ENCODE measurements at places on chromosomes 6 and 20.

GRCh38 chr6:46736906-46737305 is 1.7 kb upstream of the PLA2G7 start:
- DNase-seq, result no peak

GRCh38 chr6:12844284-12845223 is 128.0 kb downstream of the PHACTR1 start:
- peak; percentile 60 for DNase-seq

DNA sequence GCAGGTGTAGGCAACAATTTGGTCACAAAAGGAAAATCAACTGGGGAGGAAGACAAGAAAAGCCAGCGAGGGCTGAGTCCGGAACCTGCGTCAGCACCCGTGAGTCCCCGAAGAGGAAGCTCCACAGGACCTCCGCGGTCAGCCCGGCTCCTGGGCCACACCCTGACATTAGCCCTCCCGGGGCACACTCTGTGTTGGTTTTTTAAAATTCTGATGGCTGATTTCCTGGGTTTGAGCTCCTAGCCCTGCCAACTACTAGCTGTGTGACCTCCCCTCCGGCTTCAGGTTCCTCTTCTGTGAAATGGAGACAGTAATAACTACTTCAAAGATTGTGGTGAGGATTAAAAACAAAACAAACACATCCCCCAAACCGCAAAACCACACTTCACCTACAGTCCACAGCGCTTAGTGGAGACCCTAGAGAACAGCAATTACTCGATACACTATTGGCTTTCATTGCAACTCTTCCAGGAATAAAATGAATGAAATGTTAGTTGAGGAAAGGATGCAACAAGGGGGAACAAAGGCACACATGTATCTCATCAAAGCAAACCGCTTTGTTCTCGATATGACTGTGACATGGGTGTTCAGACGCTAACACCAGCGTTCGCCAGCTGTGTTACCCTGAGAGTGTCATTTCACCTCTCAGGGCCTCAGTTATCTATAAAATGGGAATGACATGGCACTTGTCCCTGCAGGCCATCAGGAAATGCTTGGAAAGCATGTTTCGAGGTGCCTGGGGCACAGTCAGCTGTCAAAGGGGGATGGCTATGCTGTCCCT is 985 bp downstream of the ZBP1 start:
- DNase-seq, result peak; percentile 60

DNA sequence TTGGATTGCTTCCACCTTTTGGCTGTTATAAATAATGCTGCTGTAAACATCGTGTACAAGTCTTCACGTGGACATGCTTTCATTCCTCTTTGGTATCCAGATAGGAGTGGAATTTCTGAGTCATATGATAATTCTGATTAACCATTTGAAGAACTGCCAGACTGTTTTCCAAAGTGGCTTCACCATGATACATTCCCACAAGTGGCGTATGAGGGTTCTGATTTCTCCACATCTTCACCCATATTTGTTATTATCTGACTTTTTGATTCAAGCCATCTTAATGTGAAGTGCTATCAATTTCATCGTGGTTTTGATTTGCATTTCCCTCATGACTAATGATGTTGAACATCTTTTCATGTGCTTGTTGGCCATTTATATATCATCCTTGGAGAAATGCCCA is 2.9 kb upstream of the SNRPB start:
- DNase-seq, result no peak

DNA sequence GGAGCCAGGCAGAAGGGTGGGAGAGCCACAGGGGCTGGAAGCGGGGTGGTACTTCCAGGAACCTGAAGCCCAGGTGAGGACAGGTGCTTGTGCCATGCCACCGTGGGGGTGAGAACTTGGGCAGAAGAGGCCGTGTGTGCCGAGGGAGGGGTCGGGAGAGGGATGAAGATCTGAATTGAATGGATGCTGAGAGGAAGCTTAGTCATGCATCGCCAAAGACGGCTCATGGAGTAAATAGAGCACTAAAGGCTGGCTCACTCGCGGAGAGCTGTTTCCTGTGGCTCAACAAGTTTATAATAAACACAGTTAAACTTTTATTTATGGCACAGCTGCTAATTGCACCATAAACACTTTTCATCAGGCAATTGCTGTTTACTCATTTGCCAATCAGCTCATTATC is 21.7 kb upstream of the MYT1 start:
- DNase-seq, result no peak

GRCh38 chr6:41247288-41247865 is 19.2 kb downstream of the TREML4 start:
- DNase-seq, result no peak

- no peak for DNase-seq
These were observed 51.5 kb upstream of the EPB41L1 start for GRCh38 chr20:36102809-36103596.

- DNase-seq, result no peak
These were observed 224.3 kb upstream of the TSHZ2 start for GRCh38 chr20:52747845-52748284.

DNA sequence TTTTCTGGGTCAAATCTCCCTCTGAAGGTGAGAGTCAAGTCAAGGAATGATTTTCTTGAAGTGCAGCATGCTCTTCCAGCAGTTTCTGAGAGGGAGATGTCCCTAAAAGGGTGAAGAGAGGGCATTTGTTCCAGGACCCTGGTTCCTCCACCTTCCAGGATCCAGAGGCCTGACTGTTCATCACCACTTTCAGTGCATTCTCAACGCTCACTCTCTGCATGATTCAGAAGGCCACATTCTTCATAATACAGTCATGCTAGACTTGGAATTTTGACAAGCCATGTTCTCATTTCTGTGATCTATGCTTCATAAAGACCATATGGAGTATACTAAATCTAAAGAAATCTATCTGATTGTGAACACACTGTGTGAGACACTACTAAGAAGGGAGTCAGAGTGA is 85.1 kb downstream of the PDE7B start:
- DNase-seq, result no peak

DNA sequence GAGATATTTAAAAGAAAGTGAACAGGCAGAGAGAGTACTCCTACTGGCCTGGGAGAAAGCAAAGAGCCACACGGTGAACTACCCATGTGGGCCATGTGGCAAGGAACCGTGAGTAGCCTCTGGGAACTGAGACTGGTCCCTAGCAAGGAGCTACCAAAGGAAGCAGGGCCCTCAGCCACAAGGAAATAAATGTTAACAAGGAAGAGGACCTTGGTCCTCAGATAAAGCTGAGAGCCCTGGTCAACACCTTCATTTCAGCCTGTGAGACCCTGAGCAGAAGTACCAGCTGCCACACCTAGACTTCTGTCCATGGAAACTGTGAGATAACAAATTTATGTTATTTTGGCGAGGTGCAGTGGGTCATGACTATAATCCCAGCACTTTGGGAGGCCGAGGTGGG is 25.3 kb downstream of the BMP2 start:
- no peak for DNase-seq

- no peak for DNase-seq
These were observed 6.1 kb downstream of the FOXF2 start for GRCh38 chr6:1395506-1395905.

- no peak for DNase-seq
These were observed 33.2 kb downstream of the SERPINB6 start for GRCh38 chr6:2938004-2938631.

DNA sequence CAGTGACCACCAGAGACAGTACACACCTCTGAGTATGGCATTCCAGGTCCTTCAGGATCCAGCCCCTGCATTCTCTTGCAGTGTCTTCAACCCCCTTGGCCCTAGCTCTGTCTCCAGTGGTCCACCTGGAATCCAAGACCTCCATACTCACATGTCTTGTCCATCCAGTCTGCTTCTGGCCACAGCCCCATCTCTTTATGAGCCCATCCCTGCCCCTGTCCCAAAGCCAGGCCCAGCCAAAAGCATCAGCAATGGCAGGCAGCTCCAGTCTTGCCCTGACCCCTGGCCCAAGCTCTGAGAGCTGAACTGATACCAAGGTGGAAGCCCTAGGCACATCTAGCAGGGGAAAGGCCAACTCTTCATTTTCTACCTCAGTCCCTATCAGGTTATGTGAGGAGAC is 119.6 kb upstream of the PTPRT start:
- DNase-seq, result no peak

DNA sequence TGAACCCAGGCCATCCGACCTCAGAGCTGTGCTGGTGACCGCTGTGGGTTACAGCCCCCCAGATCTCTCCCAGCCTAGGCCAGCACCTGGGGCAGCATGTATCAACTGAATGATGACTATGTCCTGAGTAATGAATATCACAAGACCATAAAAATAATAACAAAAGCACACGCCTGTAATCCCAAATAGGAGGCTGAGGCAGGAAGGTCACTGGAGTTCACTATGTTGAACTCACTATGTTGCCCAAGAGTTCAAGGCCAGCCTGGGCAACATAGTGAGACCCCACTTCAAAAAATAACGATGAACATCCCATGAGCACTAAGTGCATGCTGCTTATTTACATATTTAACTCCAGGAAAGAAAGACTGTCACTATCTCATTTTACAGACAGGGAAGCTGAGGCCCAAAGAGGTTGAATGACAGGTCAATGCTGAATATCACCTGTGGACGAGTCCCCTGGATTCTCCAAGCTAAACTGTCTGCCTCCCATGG is 92.3 kb downstream of the NFATC2 start:
- no peak for DNase-seq

- no peak for DNase-seq
These were observed 50.1 kb downstream of the HDDC2 start for GRCh38 chr6:125251516-125252220.

- no peak for DNase-seq
These were observed 9.4 kb upstream of the FRMD1 start for GRCh38 chr6:168088161-168089053.

DNA sequence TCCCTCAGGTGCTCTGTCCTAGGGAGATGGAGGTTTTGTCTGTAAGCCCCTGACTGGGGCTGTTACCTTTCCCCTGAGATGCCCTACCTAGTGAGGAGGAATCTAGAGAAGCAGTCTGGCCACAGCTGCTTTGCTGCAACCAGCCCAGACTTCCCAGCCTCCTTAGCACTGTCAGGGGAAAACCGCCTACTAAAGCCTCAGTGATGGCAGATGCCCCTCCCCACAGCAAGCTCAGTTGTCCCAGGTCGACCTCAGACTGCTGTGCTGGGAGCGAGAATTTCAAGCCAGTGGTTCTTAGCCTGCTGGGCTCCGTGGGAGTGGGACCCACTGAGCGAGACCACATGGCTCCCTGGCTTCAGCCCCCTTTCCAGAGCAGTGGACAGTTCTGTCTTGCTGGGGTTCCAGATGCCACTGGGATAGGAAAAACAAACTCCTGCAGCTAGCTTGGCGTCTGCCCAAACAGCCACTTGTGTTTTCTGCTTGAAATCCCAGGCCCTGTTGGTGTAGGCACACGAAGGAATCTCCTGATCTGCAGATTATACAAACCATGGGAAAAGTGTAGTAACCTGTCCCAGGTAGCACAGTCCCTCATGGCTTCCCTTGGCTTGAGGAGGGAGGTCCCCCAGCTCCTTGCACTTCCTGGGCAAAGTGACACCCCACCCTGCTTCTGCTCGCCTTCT is 146.4 kb upstream of the PROKR2 start:
- DNase-seq, result no peak

- DNase-seq, result no peak
These were observed 8.9 kb downstream of the SNHG17 start for GRCh38 chr20:38426006-38426897.

DNA sequence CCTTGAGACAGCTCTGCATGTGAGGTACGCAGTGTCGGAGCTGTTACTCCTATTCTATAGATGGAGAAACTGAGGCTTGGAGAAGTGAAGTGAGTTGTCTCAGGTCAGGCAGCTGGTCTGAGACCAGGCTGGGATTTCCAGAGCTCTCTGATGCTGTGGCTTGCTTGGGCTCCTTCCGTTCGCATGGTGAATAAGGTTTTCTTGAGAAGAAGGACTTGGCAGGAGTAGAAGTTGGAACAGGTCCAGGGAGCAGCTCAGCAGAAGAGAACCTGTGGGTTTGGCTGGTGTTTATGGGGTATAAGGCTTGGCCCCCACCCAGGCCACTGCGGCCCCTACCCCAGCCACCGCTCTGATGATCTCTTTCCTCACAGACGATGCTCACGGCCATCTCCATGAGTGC is 7.4 kb downstream of the SLC12A5 start:
- no peak for DNase-seq

DNA sequence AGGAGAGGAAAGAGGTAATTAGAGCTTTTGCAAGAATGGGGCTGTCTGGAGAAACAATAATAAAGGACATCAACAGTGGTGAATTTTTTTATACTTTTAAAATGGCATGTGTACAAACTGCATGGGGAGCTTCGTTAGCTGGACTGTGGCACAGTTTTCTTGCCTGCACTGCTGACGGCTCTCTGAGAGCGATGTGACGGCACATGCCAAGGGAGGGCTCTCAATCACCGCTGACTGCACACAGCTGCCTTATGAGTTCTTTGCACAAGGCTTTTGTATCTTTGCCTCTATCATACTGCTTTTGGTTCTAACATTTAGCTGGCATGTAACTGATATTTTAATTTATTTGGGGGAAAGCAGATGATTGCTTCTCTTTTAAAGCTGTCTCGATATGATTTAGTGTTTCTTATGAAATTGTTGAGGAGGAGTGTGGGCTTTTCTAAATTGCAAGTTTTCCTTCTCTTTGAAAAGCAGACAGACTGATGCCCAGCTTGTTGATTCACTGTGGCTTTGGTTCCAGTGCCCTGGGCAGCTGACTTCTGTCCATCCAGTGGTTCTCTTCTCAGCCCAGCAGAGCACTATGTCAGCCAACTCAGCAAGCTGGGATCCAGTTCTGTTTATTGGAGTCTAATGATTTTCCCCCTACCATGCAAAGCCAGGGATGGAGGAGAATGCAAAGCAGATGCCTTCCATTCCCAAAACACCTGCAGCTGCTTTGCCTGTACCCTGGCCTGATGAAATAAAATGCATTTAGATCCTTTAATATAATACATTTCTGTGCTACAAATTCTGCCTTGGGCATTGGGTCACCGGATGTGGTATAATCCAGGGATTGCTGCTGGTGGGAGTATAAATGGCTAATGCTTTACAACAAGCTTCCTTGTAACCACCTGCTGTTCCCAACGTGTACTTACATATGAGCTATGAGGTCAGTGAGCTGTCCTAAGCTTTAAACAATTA is 323.9 kb downstream of the ZFAND3 start:
- no peak for DNase-seq

DNA sequence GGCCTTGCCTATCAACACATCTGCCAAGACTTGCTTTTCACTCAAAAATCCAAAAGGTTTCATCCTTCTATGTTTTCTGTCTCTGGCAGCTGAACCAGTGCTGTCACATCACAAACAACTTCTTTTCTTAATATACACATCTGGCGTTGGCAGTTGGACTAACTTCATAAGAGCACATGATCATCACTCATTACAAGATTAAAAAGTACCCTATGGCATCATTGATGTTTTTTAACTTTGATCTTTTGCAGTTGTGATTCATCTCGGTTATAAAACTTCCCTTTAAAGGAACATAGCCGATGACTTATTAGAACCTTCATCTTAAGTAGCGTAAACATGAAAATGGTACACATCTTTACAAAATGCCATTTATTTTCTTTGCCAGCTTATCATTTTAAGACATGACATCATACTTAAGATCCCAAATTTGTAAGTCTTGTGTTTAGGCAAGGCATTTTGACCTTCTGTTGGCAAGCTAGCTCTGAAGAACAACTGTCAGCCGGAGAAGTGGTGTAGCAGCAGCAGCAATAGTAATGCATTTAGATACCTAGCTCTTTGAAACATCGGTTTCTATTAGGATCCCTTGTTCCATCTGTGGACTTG is 64.2 kb upstream of the SUPT3H start:
- no peak for DNase-seq
